Stimulated activated naive CD4-positive, alpha-beta T cell treated with Interleukin-2 at 50 U/mL for 16 hours (primary cell): ENCODE measurements at places on chromosomes 5 and 9.

DNA sequence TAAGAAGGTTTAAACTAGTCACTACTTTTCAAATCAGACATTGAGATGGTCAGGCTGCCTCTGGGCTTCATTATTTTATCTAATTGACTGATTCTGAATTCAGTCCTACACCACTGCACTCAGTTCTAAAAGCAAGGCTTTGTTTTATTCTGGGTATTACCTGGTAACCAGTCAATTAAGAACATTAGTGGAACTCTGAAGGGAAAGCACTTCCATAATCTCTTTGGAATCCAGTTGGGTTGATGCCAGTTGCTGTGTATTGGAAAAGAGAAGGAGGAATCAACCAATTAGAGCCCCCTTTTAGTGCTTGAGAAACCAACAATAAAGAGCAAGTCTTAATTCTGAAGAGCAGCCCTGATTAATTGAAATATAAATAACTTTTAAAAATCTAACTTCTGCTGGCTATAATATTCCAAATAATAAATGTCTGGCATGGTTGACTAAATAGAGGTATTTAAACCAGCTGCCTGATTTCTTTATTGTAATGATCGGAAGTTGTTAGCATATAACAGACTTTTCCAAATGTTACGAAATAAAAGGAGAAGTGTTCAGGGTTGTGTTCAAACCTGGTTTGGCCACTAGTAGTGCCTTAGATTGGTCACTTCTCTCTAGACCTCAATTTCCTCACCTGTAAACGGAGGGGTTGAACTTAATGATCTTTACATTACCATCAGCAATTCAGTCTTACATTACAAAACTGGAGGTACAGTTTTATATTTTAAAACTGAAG, 32.0 kb downstream of the CPEB4 start:
- no peak for DNase-seq

DNA sequence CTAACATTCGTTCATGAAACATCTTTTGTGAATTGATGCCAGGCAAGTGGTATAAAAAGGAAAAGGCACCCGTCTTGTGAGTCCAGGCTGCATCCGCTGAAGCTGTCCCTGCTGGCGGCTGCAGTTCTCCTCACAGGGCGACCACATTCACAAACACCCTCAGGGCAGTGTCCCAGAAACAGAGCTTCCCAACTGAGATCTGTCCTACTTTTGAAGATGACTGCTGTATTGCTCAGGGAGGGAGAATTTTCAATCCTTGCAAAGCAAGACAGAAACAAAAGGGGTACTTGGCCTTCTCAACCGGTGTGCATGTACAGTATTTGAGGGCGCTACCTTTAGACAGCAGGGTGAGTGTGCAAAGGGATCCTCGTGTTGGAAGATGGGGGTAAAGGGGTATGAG, 316.1 kb downstream of the GADD45G start:
- DNase-seq: no peak

DNA sequence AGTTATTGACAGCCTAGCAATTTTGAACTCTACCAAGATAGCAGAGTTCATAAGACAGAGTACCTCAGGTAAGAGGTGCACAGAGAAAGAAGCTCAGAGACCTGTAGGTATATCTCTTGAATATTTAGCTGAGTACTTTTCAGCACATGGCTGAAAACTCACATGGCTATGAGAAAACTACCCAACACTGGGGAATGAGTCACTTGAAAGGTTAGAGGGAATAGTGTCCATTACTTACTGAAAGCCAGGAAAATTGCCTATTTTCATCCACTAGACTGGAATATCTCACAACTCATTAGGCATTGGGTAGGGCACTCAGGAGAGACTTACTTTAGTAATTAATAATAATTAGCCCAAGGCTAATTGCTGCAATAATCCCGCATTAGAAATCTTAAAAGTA, 8.3 kb downstream of the TSLP start:
- DNase-seq: no peak

GRCh38 chr9:130634191-130634768, 30.1 kb upstream of the PRDM12 start:
- DNase-seq: no peak

DNA sequence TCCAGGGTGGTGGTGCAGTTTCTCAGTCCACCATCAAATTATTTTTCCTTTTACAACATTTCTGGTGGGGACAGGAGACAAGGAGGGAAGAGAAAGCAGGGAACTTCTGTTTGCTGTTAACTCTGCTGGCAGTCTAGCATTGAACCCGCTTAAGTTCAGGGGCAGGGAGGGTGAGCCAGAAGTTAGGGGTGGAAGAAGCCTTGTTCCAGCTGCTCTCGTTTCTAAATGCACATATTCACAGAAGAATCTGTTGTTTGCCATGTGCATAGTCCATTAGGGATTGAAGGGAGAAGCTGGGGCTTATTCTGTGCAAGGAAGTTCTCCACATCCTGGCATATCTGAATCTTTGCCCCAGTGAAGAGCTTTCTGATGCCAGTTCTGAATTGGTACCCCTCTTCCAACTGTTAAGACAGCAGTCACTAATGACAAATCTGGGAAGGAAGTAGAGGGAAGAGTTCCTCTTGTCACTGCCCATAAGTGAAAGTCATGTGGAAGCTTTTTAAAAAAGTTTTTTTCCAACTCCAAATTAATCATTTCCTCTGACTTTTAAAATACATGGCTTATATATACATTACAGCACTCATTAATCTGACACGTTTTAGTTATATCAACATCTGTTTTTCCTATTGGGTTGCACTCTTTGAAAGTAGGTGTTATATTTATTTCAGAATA, 32.6 kb upstream of the ACOT12 start:
- DNase-seq: no peak

- no peak for DNase-seq
Measured at GRCh38 chr5:107869438-107870115, 198.8 kb upstream of the EFNA5 start.

GRCh38 chr5:59755476-59755875, 138.1 kb downstream of the PDE4D start:
- no peak for DNase-seq

DNA sequence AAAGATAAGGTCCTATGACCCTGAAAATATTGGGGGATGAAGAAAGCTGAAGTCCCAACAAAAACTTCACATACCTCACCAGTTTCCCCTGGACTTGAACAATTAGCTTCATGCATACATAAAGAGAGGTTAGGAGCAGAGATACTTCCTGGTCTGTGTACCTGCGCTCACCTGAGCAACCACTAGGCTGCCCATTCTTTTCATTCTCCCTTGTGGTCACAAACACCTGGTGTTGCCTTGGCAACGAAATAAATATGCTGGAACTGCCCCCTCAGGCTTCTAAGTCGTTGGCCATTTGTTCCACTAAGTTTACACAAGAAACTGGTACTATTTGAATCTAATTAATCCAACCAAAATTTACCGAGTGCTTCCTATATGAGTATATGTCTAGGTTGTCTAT, 18.1 kb downstream of the OTP start:
- no peak for DNase-seq

GRCh38 chr5:176836811-176837706, 26.7 kb downstream of the UNC5A start:
- DNase-seq: no peak

GRCh38 chr5:76607353-76607871, 15.8 kb downstream of the F2RL2 start:
- DNase-seq: no peak

GRCh38 chr9:108761655-108762347, 94.0 kb downstream of the ACTL7B start:
- DNase-seq: no peak

- DNase-seq: no peak
Measured at GRCh38 chr5:132830436-132831094, at the start of gene SHROOM1. Gene SHROOM1, minus strand, starts transcription at chr5:132830647. Its CDS starts 4,507 bp downstream, at chr5:132826140.
